Activated B cell treated with CpG ODN at 0.5 μM for 24 hours (primary cell): ENCODE measurements at places on chromosomes 12 and 14. TPM values are rescaled to one million over a fixed set of nuclear protein-coding genes. Genes with fewer than 3 reads are reported as not detected.

DNA sequence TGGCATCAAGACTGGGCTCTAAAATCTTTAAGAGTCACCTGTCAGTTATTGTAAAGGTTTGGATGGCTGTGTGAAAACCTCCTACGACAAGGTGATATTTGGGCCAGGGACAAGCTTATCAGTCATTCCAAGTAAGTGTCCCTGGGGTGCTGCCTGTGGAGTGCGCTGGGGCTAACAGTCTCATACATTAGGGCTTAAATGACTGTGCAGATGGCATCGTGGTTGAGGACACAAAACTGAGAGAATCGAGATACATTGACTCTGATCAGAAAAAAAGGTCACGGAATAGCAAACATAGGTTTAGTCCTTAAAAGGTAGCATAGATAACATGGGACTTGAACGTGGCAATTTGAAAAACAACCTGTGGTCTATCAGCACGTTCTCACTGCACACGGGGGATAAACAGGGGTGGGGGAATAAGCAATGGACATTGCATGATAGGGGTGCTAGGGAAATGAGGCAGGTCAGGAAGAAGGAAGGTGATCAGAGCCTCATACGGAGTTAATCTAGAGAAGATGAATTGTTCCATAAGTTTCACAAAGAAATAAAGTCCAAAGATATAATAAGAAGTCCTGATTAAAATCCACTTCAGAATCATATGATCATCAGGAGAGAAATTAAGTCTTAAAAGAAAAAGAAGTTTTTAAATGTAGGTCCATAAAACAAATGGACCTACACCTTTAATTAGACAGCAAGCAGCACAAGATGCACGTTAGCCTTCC, 100.3 kb downstream of the DAD1 start:
- H3K4me3 ChIP-seq, result peak overlapping the region; percentile 66
- peaks cover 96% of the 10 kb centered on the region for H3K4me1 ChIP-seq
- H3K36me3 ChIP-seq, result no peaks in the 10 kb centered on the region
- no peaks in the 10 kb centered on the region for H3K27me3 ChIP-seq

Gene EFS
- not detected in 2 replicates for total RNA-seq

Gene ACSS3
- total RNA-seq, result not detected in 2 replicates

Gene GPR137C
- total RNA-seq, result 0.05 and 0.16 TPM in 2 replicates
